Dermis blood vessel endothelial cell (primary cell): ENCODE measurements at places on chromosomes 1 and 21. TPM values are rescaled to one million over a fixed set of nuclear protein-coding genes. Genes with fewer than 3 reads are reported as not detected.

DNA sequence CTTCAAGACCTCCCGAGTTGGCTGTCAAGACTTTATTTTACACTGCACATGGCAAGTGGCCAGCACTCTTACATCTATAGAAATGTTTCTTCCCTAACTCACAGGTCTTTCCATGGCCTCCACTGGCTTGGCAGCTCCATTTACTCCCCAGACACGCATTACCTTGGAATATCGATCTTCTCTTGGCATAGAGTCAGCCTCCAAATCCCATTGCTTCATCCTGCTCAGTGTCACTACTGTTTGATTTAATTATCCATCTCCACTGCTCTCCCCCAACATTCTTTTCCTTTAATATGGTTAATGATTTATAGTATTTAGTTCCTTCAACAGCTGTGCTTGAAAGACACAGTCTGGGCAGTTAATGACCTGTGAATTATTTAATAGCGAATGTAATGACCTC lies 241.2 kb upstream of the MAP1LC3C start:
- DNase-seq, result no peak

GRCh38 chr21:39041816-39042215 lies 141.4 kb downstream of the PSMG1 start:
- no peak for DNase-seq

The IL19 gene
- not detected in 2 replicates for total RNA-seq

GRCh38 chr1:109991400-109991925 lies 6.9 kb downstream of the AHCYL1 start:
- DNase-seq, result no peak

DNA sequence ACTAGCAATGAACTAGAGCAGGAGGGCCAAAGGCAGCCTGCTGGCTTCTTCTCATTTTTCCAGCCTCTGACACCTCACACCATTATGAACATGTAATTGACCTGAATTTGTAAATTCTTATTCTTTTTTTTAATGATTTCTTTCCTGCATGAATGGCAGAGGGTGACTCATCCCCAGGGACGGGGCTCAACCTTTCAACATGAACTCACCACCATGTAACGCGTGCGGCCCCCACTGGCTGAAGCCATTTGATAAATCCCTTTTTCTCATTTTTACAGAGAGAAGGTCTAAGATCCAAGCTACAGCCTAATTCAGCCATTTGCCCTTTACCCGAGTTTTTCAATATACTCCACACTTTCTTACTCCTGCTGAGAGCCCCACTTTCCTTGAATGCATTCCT lies 9.3 kb upstream of the ETS2 start:
- peak; percentile 43 for DNase-seq

DNA sequence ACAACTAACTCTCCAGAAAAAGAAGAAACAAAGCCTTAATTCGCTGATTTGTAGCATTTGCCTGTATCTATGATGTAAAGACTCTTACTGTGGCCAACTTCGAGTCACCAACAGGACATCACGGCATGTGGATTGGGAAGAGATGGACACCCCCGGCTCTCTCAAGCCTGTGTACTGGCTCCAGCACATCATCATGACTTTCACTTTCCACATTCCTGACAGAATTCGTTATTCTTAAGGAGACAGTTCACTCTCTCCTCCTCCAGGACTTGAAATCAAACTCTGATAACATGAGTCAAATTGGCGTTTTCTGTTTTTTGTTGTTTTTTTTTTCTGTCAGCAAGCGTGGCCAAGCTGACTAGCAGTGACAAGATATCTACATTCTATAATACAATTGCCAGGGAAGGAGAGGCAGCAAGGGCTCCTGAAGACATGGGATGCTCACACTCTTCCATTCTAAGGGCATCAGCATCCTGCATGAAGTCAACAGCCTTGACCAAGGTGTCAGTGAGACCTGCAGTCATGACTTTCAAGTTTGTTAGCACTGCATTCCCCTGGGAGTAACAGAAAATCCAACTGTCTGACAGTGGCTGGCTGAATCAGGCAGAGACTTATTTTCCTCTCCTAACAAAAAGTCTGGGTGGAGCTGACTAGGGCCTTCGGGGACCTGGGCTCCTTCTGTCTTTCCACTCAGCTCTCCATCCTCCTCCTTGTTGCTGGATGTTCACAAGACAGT lies 13.3 kb upstream of the TRAF3IP3 start:
- no peak for DNase-seq

The RXFP4 gene
- 0.19 TPM in 1 of 2 replicates, not detected in the other for total RNA-seq

DNA sequence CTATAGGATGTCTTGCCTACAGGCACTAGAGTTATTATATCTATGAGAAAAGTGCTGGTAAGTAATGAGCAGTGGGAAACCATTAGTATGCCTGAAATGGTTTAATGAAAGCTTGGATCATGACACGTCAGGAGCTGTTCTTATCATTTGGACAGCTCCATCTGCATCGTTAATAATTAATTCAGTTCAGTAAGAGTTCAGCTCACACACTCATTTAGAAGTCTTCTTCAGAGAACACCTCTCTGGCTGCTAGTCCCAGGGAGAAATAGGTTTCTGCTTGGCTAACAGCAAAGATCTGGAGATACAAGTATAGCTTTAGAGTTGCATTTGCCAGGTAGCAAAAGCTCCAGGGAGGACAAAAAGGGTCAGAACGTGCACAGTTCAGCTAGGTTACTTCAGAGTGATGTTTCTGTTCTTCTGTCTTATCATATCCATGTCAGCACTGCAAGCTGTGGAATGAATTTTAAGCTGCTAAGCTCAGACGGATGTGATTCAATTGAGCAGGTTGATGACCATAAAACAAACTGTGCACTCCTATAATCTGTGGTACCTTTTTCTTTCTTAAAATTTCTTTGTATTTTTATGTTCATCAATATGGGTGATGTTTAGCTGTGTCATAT lies 173.6 kb downstream of the ADGRL2 start:
- no peak for DNase-seq

DNA sequence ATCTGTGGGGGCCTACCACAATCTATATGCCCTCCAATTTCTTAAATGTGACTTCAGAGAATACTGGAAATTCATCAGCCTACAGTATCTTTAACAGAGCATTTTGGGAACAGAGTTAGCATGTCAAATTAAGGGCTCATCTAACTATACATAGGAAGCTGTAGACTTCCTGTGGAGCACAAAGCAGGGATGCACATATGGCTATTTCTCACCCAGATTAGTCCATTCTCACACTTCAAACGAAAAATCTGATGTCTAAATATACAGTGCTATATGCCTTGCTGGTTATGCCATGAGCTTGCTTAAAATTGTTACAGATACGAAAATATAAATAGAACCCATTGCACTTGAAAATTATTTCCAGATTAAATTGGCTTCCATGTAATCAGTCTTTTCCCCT lies 1922.8 kb downstream of the MRPL39 start:
- DNase-seq, result no peak

The KPRP gene
- not detected in 2 replicates for total RNA-seq

GRCh38 chr1:209661071-209661470 lies 8.8 kb upstream of the LAMB3 start:
- DNase-seq, result no peak

GRCh38 chr1:29650476-29650875 lies 414.2 kb downstream of the PTPRU start:
- no peak for DNase-seq

GRCh38 chr1:15985611-15986297 lies 9.9 kb upstream of the ZBTB17 start:
- DNase-seq, result peak; percentile 52

GRCh38 chr1:19776287-19776686 lies 23.4 kb downstream of the TMCO4 start:
- no peak for DNase-seq

GRCh38 chr1:100860397-100860991 lies 34.1 kb downstream of the EXTL2 start:
- DNase-seq, result peak; percentile 80

DNA sequence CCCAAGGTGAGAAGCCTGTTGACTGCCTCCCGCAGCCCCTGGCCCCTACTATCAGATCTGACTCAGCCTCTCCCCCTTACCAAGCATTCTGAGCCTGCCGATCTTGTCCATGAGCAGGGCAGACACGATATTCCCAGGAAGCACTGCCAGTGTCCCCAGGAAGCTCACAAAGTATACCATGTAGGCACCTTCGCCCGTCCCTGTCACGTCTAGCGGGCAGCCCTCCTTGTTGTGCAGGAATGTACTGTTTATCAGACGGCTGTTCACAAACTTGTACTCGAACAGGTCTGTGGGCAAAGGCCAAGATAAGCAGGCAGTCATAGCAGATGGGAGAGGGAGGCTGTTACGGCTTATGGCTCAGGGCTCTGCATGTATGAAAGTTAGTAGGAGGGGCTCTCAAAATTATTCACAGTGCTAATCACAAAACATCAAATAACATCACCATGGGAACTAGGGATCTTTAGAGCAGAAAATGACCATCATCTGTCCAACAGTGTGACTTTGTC lies 7.3 kb downstream of the BOLA1 start:
- no peak for DNase-seq

The B3GALT2 gene
- 2.9 and 4.4 TPM in 2 replicates for total RNA-seq

The MATN1 gene
- 0.17 TPM in 1 of 2 replicates, not detected in the other for total RNA-seq

DNA sequence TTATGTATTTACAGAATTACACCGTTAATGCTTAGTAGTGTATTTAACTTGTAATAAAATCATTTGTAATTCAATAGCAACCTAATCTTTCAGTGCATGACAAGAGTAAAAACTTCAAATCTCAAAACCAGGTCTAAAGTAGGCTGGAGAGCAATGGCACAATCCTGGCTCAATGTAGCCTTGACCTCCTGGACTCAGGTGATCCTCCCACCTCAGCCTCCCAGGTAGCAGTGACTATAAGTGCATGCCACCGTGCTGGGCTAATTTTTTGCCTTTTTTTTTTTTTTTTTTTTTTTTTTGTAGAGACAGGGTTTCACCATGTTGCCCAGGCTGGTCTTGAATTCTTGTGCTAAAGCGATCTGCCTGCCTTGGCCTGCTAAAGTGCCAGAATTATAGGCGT lies 11.3 kb downstream of the IPP start:
- no peak for DNase-seq

The KCNA3 gene
- total RNA-seq, result not detected in 2 replicates

The TENT5C gene
- 0.51 and 0.98 TPM in 2 replicates for total RNA-seq

DNA sequence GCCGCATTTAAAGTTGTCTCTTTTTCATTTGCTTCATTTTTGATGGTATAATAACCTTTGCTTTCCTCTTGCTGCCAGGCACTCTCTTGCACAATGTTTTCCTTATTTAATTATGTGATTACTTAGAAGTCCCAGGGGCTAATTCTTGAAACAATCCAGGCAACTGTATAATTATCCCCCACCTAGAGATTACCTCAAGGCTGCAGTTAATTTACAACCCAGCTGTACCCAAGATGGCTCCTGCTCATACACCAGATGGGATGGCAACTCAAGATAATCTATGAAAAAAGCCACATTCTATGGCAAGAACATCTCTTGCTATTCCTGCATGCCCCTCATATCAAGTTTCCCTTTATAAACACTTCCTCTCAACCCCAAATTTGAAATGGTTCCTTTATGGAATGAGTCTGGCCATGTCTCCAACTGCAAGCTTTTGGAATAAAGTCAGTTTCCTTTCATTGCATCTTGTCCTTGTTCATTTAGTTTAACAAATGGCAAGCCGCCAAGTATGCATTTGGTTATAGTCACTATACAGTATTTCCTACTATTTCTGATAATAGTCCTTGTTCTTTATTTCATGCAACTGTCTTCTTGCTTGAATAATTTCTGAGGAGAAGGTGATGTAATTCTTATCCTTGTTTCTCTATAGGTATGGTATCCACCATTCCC lies 1042.6 kb downstream of the PLA2G4A start:
- peak; percentile 3 for DNase-seq

The NENF gene
- total RNA-seq, result 11.6 and 15.7 TPM in 2 replicates

The ACTL8 gene
- total RNA-seq, result not detected in 2 replicates

The TLR5 gene
- total RNA-seq, result 0.14 and 0.34 TPM in 2 replicates

GRCh38 chr1:20380616-20381035 lies 90.0 kb downstream of the VWA5B1 start:
- peak; percentile 7 for DNase-seq

DNA sequence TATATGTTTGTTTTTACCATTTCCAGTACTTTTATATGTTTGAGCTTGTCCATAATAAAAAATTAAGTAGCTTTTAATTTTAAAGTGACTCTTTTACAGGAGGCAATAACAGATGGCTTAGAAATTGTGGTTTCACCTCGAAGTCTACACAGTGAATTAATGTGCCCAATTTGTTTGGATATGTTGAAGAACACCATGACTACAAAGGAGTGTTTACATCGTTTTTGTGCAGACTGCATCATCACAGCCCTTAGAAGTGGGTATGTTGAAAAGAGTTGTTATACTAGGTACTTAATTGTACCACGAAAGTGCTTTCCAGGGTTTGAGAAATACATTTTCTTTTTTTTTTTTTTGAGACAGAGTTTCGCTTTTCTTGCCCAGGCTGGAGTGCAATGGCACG lies 46.1 kb downstream of the RNF2 start:
- DNase-seq, result no peak

GRCh38 chr1:202285908-202286307 lies 55.8 kb downstream of the UBE2T start:
- DNase-seq, result no peak
